Activated CD4-positive, alpha-beta T cell treated with anti-CD3 and anti-CD28 coated beads, Interleukin-2, amount 50 U/mL, for 1 hour (primary cell): ENCODE measurements at places on chromosomes 12 and 14.

- DNase-seq: no peak
These were observed 715.6 kb upstream of the FLRT2 start for GRCh38 chr14:84814391-84814790.

- DNase-seq: no peak
These were observed 172.8 kb upstream of the DYRK2 start for GRCh38 chr12:67475725-67476124.

DNA sequence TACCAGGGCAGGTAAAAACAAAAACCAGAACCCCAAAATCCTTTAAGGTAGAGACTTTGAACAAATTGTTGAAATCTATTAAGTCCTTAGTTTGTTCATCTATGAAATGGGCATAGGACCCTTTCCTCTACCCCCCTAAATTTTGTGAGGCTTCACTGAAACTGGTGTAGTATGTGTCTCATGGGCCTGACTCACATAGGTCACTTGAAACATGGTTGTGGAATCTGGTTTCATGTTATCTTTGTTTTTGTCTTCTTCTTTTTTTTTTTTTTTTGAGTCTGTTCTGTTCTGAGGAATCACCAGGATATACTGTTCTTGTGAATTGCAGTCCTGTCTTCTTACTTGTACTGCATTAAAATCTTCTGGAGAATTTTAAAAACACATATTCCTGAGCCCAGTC lies 202.2 kb downstream of the KTN1 start:
- DNase-seq: no peak

- no peak for DNase-seq
These were observed 385.9 kb downstream of the EGLN3 start for GRCh38 chr14:33564774-33565630.

- no peak for DNase-seq
These were observed 30.1 kb downstream of the NRDE2 start for GRCh38 chr14:90301668-90302090.
